Inflammatory macrophage treated with lipopolysaccharide for 4 hours (primary cell): ENCODE measurements at places on chromosomes 12 and 14.

DNA sequence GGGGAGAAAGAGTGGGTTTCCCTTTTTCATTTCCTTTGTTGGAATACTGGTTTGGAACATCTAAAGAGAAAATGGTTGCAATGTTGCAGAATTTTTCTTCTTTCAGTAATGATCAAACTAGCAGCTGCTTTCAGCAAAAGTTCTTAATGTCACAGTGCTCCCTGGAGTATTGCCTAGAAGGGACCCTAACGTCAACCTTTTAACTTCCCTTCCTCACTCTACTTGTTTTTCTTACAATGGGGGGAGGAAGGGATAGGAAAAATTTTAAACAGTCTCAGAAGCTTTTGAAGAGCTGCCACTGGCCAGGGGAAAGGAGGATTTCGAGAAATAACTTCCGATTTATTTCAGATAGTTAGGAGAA lies 521.8 kb downstream of the MED13L start:
- no peak for DNase-seq

DNA sequence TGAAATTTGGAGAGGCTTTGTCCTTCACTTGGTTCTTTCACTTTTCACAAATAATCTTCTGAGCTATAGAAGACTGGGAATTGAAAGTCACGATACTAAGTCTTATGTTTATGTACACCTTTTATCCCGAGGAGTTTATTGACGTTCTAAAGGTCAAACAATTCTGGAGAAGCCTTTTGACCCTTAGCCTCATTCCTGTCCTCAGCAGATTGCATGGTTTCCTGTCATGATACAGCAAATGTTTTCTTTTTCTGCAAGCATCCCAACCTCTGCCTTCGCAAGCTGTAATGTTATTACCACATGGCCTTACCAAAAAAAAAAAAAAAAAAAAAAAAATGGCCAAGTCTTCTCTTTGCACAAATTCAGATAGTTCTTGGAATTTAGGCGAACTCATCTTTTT lies 411.7 kb upstream of the FLRT2 start:
- no peak for DNase-seq

GRCh38 chr12:16348435-16349130 lies 1.1 kb downstream of the MGST1 start:
- DNase-seq = no peak

DNA sequence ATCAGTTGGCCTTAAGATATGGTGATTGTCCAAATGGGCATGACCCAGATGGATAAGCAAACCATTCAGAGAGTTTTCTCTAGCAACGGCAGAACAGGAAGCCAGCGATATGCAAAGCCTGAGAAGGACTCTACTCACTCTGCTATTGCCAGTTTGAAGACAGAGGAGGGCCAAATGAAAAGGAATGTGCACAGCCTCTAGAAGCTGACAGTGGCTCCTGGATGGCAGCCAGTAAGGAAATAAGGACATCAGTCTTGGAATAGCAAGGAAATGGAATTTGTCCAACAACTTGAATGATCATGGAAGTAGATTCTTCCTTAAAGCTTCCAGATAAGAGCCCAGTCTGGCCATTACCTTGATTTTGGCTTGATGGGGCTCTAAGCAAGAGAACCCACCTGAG lies 60.0 kb downstream of the TMTC2 start:
- DNase-seq = no peak

GRCh38 chr12:32944195-32944594 lies 47.6 kb upstream of the PKP2 start:
- no peak for DNase-seq

DNA sequence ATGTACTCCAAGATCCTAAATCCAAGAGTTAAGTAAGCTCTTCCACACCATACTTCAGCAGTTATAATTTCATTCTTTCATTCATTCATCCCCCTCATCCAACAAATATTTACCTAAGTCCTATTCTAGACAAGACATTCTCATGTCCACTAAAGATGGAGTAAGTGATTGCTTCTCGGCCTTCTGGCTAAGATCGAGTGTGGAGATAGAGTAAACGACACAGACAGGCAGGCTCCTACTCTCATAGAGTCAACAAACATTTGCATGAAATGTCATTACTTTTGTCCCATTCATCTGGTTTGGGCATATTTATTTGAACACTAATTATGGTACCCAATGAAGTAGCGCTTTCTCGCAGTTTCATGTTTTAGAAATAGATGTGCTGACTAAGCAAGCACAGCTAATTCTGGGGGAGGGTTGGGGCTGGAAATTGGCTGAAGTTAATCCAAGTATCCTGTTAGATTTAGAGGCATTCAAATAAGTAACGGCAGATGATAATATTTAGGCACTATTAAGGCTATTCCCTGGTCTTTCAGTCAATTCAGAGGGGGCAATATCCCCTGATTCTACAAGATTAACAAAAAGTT lies 176.5 kb downstream of the CEP128 start:
- no peak for DNase-seq

GRCh38 chr12:52251367-52252051 lies 18.5 kb downstream of the KRT7 start:
- DNase-seq = no peak
